ENCODE measurements at places on chromosomes 5 and 9.
A peak's percentile ranks its signal among the peaks of the same experiment; 100 is the strongest.

- no peak for DNase-seq
Observed at GRCh38 chr5:39605588-39606575, 181.1 kb upstream of the DAB2 start.

DNA sequence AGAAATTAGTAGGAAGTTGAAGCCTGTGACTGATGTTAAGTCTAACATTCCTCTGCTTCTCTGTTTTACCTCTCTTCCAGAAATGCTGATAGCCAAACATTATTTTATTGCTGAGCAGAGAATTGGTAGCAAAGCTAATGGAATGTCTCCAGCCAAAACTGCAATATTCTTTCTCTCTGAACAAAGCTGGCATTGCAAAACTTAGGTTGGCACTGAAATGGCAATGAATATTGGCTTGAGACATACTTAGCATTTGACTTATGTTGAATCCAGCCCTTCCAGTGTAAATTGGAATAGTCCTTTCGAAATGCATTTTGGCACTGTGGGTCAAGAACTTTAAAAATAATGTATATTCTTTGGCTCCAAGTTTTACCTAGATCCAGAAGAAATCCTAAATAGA lies 21.1 kb downstream of the FAF2 start:
- DNase-seq = no peak

DNA sequence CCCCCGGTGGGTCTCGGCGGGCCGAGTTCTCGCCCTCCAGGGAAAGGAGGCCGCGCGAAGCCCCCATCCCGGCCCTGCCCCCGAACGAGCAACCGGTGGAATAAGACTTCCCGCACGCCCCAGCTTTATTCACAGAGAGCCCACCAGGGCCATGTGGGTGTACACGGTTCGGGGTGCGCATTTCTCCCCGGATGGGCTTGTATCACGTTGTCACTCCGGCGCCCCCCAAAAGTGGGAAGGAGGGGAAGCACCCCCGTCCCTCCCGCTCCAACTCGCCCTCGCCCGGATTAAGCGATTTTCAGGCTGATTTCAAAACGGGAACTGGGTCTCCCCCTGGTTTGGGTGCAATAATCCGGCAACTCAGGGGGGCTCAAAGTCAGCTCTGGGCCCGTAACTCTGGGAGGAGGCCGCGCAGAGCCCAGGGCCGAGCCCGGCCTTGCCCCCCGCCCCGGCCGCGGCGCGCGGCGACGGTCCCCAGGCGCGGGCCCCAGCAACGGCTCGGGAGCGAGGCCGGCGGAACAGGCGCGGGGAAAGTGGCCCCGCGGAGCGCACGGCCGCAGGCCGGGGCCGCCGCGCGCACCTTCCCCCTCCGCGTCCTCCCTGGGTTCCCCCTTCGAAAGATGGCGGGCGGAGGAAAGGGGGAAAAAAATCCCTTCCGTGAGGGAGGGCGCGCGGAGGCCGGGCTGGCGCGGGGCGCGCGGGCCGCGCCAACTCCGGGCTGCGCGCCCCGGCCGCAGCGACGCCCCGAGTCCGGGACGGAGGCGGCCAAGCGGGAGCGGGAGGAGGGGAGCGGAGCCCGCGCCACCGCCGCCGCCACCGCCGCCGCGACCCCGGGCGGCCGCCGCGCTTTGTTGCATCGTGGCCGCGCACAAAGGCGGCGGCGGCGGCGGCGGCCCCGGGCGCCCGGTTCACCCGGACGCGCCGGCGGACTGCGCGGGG lies 644 bp downstream of the BRD3 start:
- peak; percentile 74 for DNase-seq

DNA sequence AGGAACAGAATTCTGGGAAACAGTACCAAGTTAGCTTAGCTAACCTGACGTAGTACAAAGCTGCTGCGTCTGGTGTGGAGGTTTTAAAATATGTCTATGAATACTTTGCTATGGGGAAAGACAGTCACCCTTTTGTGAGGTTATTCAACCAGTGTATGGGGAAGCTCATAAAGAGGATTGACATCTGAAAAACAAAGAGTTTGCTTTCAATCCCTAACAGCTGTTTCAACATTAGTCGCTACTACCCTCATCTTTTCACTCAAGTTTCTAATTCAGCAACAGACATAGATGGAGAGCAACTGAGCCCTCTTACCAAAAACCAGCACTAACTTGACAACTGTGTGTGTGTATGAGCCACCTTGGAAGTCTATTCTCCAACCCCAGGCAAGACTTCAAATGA lies 7.8 kb upstream of the MSANTD3 start:
- no peak for DNase-seq

DNA sequence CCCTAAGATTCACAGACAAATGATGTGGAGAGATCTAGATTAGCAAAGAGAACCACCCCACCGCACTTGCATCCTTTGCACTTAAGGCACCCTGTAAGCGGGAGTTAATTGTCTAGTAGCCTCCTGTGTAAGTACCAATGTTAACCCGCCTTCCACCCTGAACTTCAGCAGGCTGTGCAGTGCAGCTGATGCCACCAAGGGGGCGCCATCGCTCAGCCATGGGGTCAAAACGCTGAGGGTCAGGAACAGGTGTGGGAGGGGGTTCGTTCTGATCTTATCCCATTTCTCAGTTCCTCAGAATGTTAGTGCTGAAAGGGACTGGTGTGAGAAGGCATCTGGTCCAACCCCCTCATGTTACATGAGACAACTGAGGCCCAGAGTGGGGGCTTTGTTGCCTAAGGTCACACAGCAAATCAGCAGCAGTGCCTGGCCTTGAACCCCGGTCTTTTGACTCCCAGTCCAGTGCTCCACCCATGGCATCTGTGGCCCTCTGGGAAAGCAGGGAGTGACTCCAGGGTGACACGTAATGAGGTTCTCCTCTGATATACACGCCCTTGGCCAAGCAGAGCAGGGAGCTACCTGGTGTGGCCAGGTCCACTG lies 57.3 kb downstream of the CYFIP2 start:
- DNase-seq = no peak

DNA sequence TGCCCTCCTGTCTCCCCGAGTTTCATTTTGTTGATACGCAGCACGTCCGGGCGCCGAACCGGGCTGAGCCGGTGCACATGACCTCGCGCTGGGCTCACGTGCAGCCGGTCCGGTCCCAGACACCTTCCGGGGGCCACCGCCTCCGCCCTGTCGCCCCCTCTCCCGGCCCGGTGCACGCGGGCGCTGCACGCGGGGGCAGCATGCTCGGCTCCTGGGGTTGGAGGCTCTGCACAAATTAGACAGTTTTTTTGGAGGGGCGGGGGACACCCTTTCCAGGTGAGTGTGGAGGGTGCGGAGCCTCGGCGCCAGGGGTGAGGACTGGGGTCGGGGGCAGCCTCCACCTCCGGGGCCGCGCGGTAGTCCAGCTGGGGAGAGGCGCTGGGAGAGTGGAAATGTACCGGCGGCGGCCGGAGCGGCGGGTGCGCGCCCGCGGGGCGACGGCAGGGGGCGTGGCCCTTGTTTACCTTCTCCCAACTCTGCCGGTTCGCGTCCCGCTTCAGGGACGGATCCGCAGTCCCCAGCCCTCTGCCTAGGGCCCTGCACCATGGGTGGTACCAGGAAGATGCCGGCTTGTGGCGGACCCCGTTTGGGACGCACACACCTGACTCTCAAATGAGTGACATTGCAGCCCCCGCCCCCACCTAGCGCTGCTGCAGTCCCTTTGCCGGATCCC lies 1.1 kb downstream of the JADE2 start:
- peak; percentile 81 for DNase-seq

DNA sequence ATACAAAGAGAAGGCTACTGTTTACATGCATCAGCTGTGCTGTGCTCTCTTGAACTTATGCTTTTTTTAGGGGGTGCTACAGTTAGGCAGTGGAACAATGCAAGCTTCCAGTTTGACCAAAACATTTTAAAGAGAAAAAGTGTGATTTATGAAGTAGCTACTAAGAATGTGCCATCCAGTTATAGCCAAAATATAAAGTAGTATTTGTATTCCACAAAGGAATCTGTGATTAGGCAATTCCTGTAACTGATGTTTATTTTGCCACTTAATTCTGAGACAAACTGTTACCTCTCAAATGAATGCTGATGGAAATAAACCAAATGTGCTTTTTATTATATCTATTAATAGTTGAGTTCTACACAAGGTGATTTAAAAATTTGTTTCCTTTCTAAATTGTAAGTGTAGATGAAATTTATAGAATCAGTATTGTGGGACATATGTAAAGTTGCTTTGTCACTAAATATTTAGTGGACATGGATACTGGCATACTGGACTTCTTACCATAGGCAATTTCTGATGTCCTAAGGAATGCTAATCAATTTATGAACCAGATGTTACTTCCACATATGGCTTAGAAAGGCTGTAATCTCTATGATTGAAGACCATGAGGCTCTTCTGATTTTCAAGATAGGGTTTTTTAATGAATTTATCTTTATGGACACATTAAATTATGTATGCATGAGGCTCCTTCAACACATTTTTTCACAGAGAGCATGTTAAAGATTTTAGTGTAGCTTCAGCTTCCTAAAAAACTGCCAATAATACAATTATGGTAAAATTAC lies 410.2 kb downstream of the PRR16 start:
- DNase-seq = no peak

DNA sequence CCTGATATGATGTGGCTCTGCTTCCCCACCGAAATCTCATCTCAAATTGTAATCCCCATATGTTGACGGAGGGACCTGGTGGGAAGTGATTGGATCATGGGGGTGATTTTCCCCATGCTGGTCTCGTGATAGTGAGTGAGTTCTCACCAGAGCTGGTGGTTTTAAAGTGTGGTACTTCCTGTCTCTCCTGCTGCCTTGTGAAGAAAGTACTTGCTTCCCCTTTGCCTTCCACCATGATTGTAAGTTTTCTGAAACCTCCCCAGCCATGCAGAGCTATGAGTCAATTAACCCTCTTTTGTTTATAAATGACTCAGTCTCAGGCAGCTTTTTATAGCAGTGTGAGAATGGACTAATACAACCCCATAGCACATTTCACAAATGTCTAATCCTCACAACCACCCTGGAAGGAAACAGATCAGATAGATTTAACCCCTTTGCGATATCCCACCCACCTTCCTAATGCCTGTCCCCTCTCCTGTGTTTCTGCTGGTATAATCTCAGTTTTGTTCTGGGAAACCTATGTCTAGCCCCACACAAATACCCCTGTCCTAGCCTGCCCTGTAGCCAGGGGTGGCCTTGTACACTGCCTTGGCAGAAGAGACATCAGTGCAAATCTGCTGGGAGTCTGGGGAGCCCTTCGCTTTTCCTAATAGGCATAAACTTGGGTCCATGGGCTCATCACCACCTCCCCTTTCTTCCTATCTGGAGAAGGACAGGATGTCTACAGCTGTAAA lies 157.0 kb upstream of the RAI14 start:
- DNase-seq = no peak

DNA sequence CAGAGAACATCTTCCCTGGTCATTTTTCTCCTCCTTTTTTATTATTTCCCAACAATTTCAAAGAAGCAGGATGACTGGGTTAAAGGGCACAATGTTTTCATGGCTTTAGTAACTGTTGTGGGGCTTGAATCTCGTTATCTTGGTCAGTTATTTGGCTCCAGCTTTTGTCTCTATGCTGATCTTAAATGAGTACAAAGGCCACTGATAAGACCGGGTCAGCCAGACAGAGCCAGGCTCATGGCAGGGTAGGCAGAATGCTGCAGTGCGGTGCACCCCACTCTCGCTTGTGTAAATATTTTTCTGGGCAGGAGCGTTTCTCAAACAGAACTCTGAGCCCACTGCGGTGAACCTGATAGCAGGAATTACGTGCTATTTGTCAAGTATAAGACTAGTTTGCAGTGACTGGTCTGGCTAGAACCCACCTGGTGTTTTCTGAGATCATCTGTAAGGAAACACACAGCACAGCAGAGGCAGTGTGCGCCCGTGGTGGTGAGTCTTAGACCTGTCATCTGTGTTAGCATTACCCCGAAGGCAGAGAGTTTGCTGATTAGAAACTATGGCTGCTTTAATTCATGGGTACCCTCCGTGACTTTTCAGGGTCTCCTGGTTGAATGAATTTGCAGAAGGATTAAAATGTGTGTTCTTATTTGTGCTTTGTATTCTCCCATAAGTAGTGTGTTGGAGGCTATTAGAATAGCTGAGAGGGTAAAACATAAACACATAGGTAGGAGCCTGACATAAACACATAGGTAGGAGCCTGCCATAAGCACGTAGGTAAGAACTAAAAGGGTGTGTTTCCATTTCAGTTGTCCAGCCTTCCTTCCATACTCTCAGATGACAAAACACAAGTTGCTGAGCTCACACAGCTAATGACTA lies 158.6 kb upstream of the DMRT1 start:
- no peak for DNase-seq

GRCh38 chr5:79934681-79935080 lies 56.4 kb downstream of the MTX3 start:
- no peak for DNase-seq

- DNase-seq = no peak
Observed at GRCh38 chr9:37905131-37905505, 1.2 kb upstream of the SLC25A51 start.

GRCh38 chr5:83204651-83205050 lies 127.3 kb downstream of the XRCC4 start:
- no peak for DNase-seq

- no peak for DNase-seq
Observed at GRCh38 chr5:71623221-71623794, 36.2 kb downstream of the MCCC2 start.

DNA sequence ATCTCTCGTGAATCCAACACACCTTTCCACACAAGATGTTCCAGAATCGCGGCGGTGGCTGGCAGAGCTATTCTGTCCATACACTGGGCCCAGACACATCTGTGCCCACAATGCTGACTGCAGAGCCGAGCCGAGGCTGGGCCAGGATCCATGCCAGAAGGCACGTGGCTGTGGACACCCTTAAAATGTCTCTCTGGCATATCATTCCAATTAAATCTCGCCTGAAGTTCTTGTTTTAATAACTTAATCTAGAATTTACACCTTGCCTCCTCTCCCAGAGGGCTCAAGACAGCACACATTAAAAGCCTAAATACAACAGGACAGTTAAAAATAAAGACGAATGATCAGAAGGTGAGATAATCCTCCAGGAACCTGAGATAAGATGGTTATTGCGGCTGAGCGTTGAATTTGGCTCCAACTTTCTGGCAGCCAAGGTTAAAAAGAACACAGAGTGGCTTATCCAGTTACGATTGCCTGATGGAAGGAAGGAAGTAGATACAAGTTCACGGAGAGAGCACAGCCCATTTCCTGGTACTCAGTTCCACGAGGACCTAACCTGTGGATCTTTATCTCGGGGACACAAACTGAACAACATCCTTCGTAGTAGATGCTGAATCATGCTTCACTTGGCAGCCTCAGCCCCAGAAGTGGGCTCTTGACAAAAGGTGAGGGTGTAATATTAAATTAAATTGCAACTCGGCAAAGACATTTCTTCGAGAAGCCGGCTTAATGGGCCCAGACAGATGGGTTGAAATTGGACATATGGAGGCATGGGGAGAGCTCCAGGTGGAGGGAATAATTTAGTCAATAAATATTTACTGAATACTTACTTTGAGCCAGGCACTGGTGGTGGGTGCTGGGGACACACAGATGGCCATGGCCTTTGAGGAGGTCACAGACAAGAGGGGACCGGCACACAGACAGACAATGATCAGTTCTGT lies 86.0 kb upstream of the TBC1D2 start:
- no peak for DNase-seq

- no peak for DNase-seq
Observed at GRCh38 chr5:67082941-67083340, 113.7 kb downstream of the CD180 start.
